ENCODE measurements at places on chromosomes 7 and 10.

DNA sequence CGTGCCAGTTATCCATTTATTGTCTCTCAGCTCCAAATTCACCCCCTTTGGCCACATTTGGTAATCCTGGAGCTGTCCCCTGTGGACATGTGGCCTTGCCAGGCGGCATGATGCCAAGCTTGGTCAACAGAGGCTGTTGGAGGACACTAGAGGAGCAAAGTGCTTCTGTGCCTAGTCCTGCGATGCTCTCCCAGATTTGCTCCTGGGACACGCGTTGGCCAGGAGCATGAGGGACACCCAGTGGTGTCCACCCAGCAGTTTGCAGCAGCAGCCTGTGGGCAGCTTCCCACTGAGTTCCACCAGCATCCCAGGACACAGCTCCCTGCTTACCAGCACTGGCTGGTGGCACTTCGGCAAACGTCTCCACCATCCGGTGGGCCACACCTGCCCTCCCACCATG, 55.5 kb upstream of the STEAP1B start:
- no peak for DNase-seq

DNA sequence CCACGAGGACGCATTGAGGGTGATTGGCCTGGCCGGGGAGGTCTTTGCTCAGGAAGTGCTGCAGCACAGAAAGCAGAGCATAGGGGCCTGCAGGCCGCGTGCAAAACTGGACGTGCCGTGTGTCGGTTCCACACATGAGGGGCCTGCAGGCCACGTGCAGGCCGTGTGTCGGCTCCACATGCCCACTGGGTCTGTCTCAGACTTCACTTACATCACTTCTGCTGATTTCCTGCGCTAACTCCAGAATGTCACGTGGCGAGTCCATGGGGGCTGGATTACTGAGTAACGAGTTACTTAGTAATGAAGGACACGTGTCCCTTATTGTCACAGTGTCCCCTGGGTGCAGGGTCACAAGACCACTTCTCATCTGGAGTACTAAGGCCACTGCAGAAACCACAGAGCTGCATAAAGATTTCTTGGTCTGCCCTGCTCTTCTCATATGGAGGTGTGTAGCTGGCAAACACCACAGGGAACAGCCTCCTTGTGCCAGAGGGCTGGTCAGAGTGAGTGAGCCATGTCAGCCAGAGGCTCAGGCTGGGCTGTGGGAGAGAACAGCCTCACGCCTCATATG, 60.8 kb downstream of the GDI2 start:
- no peak for DNase-seq

- DNase-seq: no peak
Measured at GRCh38 chr7:134440476-134440875, 18.4 kb downstream of the AKR1B1 start.

GRCh38 chr7:18895456-18895855, 222.0 kb downstream of the TWIST1 start:
- no peak for DNase-seq

GRCh38 chr10:43262397-43262901, 4.4 kb downstream of the RASGEF1A start:
- DNase-seq: no peak

DNA sequence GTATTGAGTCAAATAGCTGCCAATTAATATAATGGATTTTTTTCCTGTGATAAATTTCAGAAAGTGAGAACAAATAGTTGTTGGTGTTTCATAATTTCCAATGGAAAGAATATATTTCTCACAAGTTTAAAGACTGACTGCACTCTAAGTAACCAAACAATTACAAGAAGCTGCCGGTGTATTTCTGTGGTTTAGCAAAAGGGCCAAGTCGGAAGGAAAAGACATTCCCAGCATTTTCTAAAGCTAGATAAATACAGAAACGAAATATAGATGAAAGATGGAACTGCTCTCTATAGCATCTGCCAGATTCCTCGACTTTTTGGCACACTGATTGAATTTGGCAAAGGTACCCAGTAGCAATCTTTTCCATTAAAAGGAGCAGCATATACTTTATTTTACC, 92.7 kb upstream of the MKX start:
- DNase-seq: no peak

DNA sequence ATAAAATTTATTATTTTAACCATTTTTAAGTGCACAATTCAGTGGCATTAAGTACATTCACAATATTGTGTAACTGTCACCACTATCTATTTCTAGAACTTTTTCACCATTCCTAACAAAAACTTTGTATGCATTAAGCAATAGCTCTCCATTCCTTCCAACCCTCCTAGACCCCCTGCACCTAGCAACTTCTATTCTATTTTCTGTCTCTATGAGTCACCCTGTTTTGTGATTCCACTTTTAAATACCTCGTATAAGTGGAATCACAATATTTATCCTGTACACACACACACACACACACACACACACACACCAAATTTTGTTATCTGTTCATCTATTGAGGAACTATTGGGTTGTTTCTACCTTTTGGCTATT, 89.2 kb downstream of the ARID5B start:
- DNase-seq: no peak

DNA sequence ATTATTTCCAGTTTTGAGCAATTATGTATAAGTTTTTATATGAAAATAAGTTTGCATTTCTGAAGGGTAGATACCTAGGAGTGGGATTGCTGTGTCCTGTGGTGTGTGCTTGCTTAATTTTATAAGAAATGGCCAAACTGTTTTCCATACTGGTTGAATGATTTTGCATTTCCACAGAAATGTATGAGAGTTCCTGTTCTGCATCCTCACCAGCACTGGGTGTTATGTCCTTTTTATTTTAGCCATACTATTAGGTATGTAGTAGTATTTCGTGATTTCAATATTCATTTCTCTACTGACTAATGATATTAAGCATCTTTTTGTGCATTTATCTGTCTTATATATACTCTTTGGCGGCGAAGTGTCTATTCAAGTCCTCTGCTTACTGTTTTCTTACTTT, 22.3 kb downstream of the CAPZA2 start:
- no peak for DNase-seq

DNA sequence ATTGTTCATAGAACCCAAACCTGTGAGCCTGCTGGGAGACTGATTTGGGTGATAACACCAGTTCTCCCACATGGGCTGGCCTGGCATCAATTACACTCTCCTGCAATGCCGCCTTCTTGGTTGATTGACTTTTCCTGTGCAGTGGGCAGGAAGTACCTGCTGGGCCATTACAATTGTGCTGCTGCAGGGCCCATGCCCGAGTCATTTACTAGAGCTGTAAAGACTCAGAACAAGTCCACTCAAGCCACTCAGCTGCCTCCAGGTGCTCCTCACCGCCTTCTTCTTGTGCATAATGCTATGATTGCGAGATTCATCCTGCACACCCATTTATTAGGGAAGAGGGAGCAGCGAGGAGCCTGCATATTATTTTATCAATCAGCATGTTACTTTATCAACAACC, 264.0 kb downstream of the TCERG1L start:
- DNase-seq: no peak

- DNase-seq: no peak
Measured at GRCh38 chr10:59801171-59801570, 47.9 kb upstream of the MRLN start.

DNA sequence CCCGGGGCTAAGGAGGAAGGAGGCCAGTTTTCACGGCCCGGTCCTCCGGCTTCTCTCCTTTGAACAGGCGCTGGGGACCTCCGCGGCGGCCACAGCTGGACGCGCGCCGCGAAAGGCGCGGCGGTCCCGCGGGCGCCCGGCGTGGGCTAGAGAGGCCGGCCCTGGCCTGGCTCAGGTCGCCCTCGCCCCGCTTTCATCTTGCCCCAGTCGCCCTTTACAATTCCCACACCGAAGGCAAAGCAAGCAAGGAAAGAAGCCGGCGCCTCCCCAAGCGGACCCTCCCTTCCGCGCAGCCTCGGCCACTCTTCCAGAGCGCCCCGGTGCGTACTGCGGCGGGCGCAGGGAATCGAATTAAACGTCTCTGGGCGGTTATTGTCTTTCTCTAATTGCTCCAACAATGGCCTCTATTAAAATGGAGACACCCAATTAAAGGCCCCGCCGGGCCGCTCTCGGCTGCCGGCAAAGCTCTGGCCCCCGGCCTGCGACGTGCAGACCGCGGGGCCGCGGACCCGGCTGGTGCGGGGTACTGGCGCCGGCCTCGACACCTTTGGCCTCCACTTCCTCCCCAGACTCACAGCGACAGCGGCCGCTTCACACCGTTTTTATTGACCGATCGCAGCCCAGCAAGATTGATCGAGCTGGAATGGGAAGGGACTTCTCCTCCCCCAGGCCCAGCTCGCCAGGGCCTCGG, 4.5 kb upstream of the GATA3 start:
- DNase-seq: no peak

DNA sequence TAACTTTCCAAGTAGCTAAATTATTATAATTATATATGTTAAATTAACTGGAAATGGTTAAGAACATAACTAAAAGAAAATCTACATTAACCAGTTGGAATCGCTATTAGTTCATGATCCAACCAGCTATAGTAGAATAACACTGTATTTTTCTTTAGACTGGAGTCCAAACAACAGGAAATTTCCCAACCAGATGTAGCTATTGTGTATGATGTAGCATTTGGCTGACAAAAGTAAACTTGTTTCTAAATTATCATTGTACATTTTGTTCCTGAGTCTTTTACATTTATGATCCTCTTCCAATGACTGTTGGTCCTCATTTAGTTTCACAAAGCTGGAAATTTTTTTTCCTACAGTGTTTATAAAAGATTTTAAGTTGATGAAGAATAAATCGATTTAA, 62.1 kb downstream of the PAPSS2 start:
- no peak for DNase-seq

GRCh38 chr10:78831461-78831860, 237.3 kb upstream of the ZMIZ1 start:
- DNase-seq: no peak

DNA sequence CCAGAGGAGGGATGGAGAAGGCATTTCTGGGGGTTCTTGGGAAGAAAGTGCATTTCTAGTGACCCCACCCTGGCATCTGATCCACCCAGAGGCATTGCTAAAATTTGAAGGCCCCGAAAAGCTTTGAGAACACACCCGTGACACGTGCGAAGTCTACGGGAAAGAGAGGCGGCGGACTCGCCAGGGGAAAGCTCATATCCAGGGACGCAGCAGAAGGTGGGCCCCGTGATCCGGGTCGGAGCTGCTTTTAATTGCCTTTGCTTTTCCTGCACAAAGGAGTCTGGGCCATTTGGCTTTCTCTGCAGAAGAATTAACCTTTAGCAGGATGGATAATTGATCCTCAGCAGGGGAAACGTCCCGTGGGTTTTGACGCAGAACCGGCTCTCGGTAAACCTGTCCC, 50.3 kb downstream of the CARD11 start:
- no peak for DNase-seq

GRCh38 chr7:114415064-114415989, 712 bp downstream of the FOXP2 start:
- DNase-seq: no peak

DNA sequence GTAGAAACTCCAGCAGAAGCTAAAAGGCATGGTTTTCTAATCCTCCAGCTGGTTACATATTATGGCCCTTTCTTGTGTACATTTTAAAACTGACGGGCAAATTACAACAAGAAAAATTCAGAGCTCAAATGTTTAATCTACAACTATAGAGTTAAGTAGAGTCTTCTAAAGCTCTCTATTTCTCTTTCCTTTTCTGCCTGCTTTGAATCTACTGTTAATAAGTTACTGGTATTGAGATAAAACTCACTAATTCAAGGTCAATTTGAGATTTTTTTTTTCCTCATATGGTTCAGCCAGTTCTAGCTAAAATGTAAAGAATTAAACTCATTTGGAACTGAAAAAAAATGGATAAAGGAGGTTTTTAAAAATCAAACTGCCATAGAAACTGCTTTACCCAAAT, 1.6 kb upstream of the PRSS37 start:
- DNase-seq: no peak

DNA sequence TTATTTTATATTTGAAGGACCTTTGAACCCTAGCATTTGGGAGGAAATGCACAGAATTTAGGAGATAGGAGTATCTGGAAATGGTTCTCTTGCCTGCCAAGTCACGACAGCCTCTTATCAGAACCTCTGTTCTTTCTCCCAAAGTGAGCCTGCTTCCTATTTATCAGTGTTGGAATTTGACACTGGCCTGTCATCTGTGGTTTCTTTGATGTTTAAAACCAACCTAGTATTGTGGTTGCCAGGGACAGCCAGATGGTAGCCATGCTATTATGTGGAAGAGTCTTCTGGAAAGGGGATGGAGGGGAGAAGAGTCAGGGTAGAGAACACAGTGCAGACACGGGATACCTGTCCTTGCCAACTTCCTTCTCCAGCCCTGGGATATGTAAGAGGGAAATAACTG, 21.1 kb downstream of the ZNF282 start:
- no peak for DNase-seq

DNA sequence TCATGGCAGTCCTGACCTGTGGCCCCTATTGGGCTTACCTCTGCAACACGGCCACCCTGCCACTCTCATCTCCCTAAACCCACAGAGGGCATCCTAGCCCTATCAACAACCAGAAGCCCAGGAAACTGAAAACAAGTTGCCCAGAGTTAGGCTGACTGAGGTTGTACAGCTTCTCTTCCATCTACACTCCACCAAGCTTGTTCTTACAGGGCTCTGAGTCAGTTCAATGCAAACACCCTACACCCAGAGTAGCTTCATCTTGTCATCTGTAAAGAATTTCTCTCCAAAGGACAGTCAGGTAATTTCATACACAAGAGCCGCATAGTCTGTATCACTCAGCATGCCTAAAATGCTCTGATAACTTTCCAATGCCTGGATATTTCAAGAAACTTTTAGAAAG, 175.4 kb downstream of the ARID5B start:
- no peak for DNase-seq

GRCh38 chr10:132469197-132469884, 68.2 kb upstream of the INPP5A start:
- DNase-seq: no peak

DNA sequence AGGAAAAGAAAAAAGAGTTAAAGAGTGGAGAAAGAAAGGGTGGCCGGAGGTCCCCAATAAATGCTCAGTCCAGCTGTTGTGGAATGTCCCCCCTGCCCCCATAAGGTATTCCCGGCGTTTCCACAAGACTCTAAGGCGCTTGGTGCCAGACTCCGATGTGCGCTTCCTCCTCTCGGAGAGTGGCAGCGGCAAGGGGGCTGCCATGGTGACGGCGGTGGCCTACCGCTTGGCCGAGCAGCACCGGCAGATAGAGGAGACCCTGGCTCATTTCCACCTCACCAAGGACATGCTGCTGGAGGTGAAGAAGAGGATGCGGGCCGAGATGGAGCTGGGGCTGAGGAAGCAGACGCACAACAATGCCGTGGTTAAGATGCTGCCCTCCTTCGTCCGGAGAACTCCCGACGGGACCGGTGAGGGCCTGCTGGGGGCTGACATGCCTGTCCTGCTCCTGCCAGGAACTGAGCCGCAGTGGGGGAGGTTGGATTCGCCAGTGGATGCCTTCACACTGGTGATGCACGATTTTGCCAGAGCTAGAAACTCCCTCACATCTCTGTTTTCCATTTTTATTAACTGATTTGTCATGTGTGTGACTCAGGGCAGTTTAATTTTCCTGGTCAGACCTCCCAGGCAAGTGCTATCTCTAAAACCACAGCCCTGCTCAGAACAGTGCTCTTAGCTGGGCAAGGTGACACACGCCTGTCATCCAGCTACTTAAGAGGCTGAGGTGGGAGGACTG, 34.2 kb downstream of the TACR2 start:
- no peak for DNase-seq

GRCh38 chr10:61049386-61049785, 105.4 kb upstream of the RHOBTB1 start:
- no peak for DNase-seq
